ENCODE measurements at places on chromosomes 1 and 21.

DNA sequence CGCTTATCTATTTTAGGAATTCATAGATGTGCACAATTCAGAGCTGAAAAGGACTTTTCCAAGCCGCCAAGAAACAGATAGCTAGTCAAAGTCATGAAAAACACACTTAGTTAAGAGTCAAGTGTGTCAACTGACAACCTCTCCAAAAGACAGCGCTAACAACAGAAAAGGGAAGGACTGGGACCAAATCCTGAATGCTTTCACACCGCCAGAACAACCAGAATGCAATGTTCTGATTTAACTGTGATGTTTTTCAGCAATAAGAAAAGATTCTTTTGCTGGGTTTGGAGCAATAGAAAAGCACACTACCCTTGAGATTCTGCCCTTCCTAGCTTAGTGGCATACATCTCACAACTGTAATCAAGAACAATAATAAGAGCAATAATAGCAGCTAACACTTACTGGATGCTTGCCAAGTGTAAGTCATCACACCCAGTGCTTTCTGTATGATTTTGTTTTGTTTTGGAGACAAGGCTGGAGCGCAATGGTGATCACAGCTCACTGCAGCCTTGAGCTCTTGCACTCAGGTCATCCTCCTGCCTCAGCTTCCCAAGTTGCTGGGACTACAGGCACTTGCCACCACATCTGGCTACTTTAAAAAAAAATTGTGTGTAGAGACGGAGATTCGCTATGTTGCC lies 33.9 kb upstream of the SDC3 start:
- DNase-seq = no peak

- peak; percentile 78 for DNase-seq
Measured at GRCh38 chr1:112457955-112458354, 50.8 kb upstream of the WNT2B start.

- peak; percentile 95 for DNase-seq
Measured at GRCh38 chr1:235018161-235018560, 110.5 kb downstream of the TOMM20 start.

DNA sequence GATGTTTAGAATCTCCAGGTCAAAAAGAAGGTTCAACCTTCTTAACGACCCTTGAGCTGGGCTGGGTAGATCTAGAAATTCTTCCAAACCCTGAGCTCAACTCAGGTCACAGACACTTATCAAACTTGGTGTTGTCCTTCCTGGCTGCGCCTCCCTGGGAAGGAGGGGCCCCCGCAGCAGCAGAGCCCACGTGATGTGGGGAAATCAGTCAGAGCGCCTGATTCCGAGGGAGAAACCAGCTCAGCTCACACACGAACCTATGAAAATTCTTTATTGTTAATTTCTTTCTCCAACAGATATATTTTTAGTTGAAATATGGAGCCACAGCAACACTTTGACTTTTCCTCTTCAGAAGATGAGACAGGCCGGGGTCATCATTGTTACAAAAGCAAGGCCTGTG lies 24.3 kb upstream of the CLSTN1 start:
- no peak for DNase-seq

- peak; percentile 60 for DNase-seq
Measured at GRCh38 chr1:181021811-181022434, 747 bp downstream of the STX6 start.

DNA sequence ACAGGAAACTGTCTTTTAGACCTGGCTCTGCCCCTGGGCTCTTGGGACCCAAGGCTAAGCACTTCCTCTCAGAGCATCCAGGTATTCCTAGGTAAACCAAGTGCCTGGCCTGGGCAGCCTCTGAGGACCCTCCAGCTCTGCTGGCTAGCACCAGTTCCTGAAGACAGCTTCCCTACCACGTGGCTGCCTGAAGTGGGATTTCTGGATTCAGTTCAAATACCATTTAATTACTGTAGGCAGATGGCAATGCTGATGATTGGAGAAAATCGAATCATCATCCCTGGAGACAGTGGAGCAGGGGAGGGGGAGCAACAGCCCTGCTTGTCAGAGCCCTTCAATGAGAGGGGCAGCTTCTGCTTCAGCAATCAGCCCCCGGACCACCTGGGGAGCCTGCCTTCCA lies 11.9 kb downstream of the KIF21B start:
- DNase-seq = no peak

DNA sequence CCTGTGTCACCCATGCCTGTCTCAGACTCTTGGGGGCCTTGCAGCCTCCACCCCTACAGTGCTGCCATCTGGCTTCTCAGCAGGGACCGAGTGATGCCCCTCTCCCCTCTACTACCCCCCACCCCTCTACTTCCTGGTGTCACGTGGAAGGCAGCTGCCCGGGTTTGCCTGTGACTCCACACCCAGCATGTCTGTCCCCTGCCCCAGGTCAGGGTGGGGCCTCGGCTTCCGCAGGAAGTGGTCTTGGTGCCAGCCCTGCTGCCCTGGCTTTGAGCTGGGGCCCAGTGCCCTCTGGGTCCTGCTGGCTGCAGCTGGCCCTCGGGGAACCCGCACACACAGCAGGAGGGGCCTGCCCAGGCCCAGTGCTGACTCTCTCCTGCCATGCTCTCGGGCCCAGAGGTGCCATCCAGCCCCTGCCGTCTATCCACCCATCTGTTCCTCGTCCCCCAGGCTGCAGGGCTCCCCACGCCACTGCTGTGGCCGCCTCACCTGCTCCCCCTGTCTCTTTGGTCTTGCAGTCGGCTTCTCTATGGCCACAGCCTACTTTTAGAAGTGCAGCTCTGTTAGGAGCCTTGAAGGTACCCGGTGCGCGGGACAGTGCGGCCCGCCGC lies 24.0 kb downstream of the PLCH2 start:
- DNase-seq = no peak

DNA sequence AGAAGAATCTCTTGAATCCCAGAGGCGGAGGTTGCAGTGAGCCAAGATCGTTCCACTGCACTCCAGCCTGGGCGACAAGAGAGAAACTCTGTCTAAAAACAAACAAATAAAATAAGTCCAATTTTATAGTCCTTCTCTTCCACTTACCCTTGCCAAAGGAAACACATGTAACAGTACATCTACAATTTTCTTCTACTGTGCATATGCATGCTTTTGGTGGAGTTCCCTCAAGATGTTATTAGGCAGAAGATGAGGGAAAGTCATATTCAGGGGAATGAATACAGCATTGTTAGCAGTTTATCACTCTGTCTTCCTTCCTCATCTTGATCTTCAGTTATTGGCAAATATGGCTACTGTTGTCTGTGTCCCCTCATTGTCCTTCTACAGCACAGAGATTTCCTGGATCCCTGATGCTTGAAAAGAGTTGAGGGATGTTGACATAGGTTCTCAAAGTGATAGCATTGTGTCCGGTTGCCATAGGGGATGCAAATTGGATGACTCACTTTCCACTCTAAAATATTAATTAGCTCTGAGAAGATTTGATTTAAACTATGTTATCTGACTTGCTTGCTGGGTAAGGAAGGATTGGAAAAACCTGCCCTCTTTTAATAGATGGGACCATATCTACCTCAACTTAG lies 1173.6 kb downstream of the KCNT2 start:
- DNase-seq = no peak

GRCh38 chr1:99482750-99483149 lies 163.2 kb upstream of the PALMD start:
- DNase-seq = no peak

- DNase-seq = no peak
Measured at GRCh38 chr1:181483285-181484195, at the start of gene CACNA1E. Gene CACNA1E (plus strand): TSS chr1:181483517. CDS start chr1:181483745, 228 bp downstream.

DNA sequence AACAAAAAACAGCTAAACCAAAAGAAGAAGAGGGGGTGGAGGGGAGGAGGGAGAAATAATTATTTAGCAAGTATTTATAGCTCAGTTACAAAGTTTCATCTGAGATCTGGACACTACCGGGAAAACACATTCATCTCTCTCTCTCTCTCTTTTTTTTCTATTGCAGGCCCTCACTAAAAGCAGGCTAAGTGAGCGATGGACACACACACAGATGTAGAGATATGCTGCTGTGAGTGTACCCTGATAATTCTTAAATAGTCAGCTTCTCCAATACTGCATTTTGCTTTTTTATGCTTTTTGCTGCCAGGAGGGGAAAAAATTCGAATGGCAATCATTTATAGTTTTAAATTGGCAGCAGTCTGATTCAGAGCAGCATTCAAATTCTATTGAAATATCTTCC lies 65.0 kb downstream of the LPAR3 start:
- DNase-seq = no peak

- DNase-seq = no peak
Measured at GRCh38 chr1:118101999-118102398, 83.0 kb downstream of the SPAG17 start.

- DNase-seq = peak; percentile 0
Measured at GRCh38 chr1:109668123-109668775, 392 bp downstream of the GSTM2 start.

GRCh38 chr1:244919320-244920282 lies 55.3 kb upstream of the HNRNPU start:
- DNase-seq = no peak

DNA sequence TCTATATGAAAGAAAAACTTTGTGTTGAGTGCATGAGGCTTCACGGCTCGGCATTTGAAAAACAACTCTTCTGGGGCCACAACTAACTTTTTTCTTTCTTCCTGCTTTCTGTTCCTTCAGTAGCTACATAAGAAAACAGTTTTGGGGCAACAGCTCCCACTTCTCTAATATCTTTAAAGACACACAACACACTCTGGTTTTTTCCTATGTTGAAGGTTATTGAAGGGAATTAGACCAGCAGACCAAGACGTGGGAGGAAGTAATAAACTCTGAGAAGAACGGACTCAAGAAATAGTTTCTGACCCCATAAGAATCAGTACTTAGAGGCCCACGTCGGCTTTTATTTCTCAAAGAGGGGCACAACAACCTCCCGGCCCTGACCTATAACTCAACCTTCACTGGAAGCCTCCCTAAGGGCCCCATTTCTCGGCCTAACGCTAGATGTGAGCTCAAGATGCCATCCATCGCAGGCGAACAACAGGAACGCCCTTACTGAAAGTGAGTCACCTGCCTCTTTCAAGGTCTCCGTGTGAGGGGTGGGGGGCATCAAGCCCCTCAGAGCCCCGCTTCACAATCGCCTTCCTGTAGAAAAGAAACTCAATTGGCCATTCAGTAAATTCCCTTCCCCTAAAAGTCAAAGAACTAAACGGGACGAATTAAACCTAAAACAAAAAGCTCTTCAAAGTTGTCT lies 844 bp downstream of the ZMYM6 start:
- peak; percentile 28 for DNase-seq

- no peak for DNase-seq
Measured at GRCh38 chr1:165772739-165773138, 4.1 kb upstream of the TMCO1 start.

All from fibroblast of gingiva (primary cell).